Naive thymus-derived CD4-positive, alpha-beta T cell (primary cell): ENCODE measurements at places on chromosomes 2 and 18. TPM values are rescaled to one million over a fixed set of nuclear protein-coding genes. Genes with fewer than 3 reads are reported as not detected.

Gene ODC1
- 32.7 TPM for total RNA-seq

Gene SPDYA
- 1.3 and 1.8 TPM in 2 replicates for total RNA-seq

Gene C2orf80
- not detected for total RNA-seq

Gene PDK1
- total RNA-seq = 67.5 TPM

Gene AKAIN1
- total RNA-seq = not detected in 2 replicates

DNA sequence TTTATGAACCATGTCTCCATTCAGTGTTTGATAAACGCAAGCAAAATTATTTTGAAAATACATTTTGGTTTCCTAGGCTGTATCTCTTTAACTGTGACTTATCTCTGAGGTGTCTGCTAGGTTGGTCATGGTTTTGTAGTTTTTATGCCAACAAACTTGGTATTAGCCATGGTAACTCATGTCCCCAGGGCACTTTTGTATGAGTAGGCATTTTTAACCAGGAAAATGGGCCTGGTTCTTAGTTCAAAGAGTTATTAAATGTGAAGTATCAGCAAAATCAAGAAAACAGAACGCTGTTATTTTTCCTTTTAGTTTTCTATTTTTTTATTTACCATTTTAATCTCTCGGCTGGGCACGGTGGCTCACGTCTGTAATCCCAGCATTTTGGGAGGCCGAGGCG is 179.3 kb upstream of the LHCGR start:
- no peaks in the 10 kb centered on the region for H3K4me1 ChIP-seq
- no peak overlapping the region for H3K4me3 ChIP-seq
- DNase-seq = no peak
- H3K36me3 ChIP-seq = no peaks in the 10 kb centered on the region

DNA sequence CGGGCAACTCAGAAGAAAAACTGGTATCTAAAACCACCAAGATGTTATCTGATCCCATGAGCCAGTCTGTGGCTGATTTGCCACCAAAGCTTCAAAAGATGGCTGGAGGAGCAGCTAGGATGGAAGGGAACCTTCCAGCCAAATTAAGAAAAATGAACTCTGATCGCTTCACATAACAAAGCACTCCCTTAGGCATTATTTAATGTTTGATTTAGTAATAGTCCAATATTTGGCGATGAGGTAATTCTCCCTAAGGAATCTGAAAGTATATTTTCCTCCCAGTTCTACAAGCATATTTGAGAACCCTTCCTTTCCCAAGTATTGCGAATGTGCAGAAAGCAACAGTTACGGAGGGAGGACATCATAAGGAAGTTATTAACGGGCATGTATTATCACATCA is 156.6 kb downstream of the KCNJ3 start:
- H3K27me3 ChIP-seq = no peaks in the 10 kb centered on the region
- DNase-seq = no peak
- no peak overlapping the region for H3K27ac ChIP-seq
- no peaks in the 10 kb centered on the region for H3K4me1 ChIP-seq
- no peaks in the 10 kb centered on the region for H3K36me3 ChIP-seq

- H3K27me3 ChIP-seq = no peaks in the 10 kb centered on the region
- no peaks in the 10 kb centered on the region for H3K4me1 ChIP-seq
- DNase-seq = no peak
- no peak overlapping the region for H3K27ac ChIP-seq
Observed at GRCh38 chr18:5909125-5909524, 13.8 kb upstream of the TMEM200C start.

DNA sequence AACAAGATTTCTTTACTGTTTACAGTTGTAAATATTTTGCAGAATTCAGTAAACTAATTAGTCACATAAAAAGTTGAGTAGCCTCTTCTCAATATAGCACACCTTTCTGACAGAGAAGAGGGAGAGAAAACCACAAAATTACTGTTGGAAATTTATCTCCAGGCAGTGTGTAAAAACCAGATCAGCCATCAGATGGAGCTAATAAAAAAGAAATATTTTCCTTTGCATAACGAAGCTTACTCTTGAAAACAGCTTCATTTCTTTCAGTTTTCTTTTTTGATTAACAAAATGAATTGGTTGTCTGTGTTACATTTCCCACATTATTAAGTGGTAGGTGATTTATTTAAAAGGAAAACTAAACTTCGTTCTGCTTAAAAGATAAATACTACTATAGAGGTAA is 259.3 kb upstream of the KCNJ3 start:
- no peak for DNase-seq
- no peak overlapping the region for H3K27ac ChIP-seq
- no peaks in the 10 kb centered on the region for H3K36me3 ChIP-seq
- no peaks in the 10 kb centered on the region for H3K27me3 ChIP-seq
- no peaks in the 10 kb centered on the region for H3K4me1 ChIP-seq
- H3K4me3 ChIP-seq = no peak overlapping the region

DNA sequence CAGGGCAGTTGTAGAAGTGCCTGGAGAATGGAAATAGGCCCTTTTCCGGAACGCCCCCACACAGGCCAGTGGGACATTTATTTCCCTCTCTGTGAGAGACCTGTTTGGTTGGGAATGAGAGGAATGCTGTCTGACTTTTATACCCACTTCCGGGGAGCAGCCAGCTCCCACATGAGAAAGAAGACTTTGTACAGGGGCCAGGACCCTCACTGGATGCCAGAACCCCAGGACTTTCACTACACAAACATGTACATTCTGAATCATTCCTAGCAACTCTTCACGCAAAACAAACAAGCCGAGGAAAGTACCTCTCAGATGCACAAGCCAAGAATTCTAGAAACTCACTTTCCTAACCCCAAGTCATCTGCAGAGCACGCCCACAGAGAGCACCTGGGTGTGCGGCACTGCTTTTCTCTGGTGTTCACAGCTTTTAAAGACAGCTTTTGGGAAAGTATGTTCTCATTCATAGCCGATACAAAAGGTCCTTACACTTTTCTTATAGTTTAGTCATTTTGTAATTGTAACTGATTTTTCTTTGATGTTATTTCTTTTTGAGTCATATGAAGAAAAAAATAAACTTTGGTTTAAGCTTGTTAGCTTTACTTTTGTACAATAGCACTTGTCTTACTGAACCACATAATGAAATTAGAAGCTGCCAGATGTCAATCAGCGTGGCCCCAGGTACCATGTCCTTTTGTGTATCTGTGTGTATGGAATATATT is 856.1 kb upstream of the ID2 start:
- DNase-seq = no peak
- no peaks in the 10 kb centered on the region for H3K27me3 ChIP-seq
- H3K4me3 ChIP-seq = no peak overlapping the region
- H3K27ac ChIP-seq = no peak overlapping the region
- no peaks in the 10 kb centered on the region for H3K4me1 ChIP-seq
- H3K36me3 ChIP-seq = no peaks in the 10 kb centered on the region

- no peak for DNase-seq
- H3K4me3 ChIP-seq = no peak overlapping the region
- no peaks in the 10 kb centered on the region for H3K36me3 ChIP-seq
- H3K4me1 ChIP-seq = no peaks in the 10 kb centered on the region
Observed at GRCh38 chr2:58081000-58081399, 34.4 kb downstream of the VRK2 start.

GRCh38 chr2:24892928-24893327 is 27.1 kb downstream of the ADCY3 start:
- no peaks in the 10 kb centered on the region for H3K27me3 ChIP-seq
- no peaks in the 10 kb centered on the region for H3K4me1 ChIP-seq

DNA sequence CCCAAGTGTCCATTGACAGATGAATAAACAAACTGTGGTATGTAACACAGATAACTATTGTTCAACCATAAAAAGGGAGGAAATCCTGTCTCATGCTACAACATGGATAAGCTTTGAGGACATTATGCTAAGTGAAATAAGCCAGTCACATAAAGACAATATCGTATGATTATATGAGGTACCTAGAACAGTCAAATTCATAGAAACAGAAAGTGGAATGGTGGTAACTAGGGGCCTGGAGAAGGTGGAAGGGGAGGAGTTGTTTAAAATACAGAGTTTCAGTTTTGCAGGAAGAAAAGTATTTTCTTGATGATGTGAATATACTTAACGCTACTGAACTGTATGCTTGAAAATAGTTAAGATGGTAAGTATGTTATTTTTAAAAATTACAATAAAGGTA is 304.6 kb upstream of the CXCR4 start:
- DNase-seq = no peak
- H3K27ac ChIP-seq = no peak overlapping the region
- H3K27me3 ChIP-seq = no peaks in the 10 kb centered on the region
- H3K4me3 ChIP-seq = no peak overlapping the region
- H3K4me1 ChIP-seq = peaks cover 4% of the 10 kb centered on the region

DNA sequence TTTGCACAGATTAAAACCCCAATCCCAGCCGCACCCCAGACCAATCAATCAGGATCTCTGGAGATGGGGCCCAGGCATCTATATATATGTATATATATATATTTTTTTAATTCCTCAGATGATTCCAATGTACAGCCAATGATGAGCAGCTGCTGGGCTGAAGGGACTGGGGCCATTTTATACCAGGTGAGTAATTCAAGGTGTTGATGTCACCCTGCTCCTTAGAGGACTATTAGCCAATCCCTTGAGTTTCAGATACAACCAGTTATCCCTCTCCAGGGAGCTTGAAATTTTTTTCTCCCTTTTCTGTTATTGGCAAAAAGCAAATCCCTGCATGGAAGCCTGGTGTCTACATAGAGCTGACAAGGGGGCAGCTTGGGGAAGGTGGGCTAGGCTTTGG is 59.8 kb downstream of the MCFD2 start:
- H3K36me3 ChIP-seq = no peaks in the 10 kb centered on the region
- H3K27me3 ChIP-seq = no peaks in the 10 kb centered on the region
- H3K27ac ChIP-seq = no peak overlapping the region
- DNase-seq = no peak
- H3K4me1 ChIP-seq = no peaks in the 10 kb centered on the region

GRCh38 chr18:77042583-77042982 is 90.0 kb downstream of the MBP start:
- peaks cover 7% of the 10 kb centered on the region for H3K4me1 ChIP-seq
- no peak overlapping the region for H3K4me3 ChIP-seq
- H3K27ac ChIP-seq = no peak overlapping the region
- no peaks in the 10 kb centered on the region for H3K27me3 ChIP-seq
- no peaks in the 10 kb centered on the region for H3K36me3 ChIP-seq
